Left lung (tissue), 14 donors: ENCODE measurements at places on chromosomes 4 and X.

DNA sequence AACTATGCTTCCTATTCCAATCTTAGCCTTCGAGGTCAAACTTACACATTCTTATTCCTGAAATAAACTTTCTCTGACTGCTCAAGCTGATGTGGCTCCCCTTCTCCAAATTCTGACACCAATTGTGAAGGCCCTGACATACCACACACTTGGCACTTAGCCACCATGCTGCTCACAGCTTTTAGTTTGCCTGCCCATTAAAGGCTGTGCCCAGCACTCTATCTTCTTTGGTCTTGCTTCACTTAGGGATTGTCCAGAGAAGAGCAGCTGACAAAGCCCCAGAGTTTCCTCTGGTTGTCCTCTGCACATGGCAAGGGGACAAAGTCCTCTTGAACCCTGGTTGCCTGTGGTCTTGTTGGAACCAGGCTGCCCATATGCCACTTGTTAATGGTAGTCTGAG, 126.1 kb downstream of the ARHGEF9 start:
- H3K36me3 ChIP-seq = no peaks in the 10 kb centered on the region
- no peak for DNase-seq
- H3K4me1 ChIP-seq = no peaks in the 10 kb centered on the region
- H3K27ac ChIP-seq = no peak overlapping the region
- H3K27me3 ChIP-seq = no peaks in the 10 kb centered on the region
- no peak overlapping the region for H3K4me3 ChIP-seq

GRCh38 chr4:142065086-142065647, 428.8 kb downstream of the IL15 start:
- no peak for DNase-seq
- no peak overlapping the region for H3K4me3 ChIP-seq
- H3K27ac ChIP-seq = no peak overlapping the region
- no peaks in the 10 kb centered on the region for H3K4me1 ChIP-seq

DNA sequence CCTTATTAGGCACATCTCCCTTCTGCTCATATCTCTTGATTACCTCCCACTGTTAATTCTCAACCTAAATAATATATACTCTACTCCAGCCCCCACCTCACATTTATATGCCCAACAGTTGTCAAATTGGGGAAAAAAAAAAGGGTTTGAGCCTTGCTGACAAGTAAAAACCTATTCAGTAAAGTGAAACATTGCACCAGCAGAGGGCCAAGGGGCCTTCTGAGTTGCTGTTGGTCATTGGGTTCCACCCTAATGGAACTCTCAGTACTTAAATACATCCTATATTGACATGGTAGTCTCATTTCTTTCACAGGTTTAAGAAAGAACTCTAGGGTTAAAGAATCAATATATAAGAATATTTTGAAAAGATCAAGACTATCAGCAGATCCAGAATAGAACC, 362.2 kb downstream of the SMARCA1 start:
- H3K4me3 ChIP-seq = no peak overlapping the region
- DNase-seq = no peak
- no peaks in the 10 kb centered on the region for H3K36me3 ChIP-seq
- H3K4me1 ChIP-seq = no peaks in the 10 kb centered on the region

- no peak overlapping the region for H3K27ac ChIP-seq
- no peaks in the 10 kb centered on the region for H3K4me1 ChIP-seq
- no peak for DNase-seq
Observed at GRCh38 chrX:108028854-108029253, 16.0 kb upstream of the VSIG1 start.

DNA sequence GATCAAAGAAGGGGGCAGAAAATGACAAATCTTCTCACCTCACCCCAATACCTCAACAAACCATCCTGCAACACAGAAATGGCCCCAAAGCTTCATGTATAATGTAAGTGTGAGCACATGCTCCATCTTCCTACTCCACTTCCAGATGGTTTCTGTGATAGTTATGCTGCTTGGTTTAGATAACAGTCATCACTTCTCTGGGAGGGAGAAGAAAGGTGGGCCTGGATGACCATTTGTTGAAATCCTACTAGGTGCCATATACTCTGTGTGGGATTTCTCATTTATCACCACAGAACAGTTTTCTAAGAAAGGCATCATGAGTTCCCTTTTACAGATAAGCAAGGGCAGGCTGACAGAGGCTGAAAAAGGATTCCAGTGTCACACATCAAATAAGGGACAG, 31.3 kb upstream of the NXF3 start:
- H3K27me3 ChIP-seq = no peaks in the 10 kb centered on the region
- H3K36me3 ChIP-seq = no peaks in the 10 kb centered on the region
- H3K4me3 ChIP-seq = no peak overlapping the region
- no peak overlapping the region for H3K27ac ChIP-seq

- peaks cover 5% of the 10 kb centered on the region for H3K4me1 ChIP-seq
- peaks cover 11% of the 10 kb centered on the region for H3K27me3 ChIP-seq
- DNase-seq = peak; percentile 70
- H3K4me3 ChIP-seq = no peak overlapping the region
- H3K36me3 ChIP-seq = no peaks in the 10 kb centered on the region
Observed at GRCh38 chr4:7960790-7961655, 21.4 kb upstream of the AFAP1 start.

- no peaks in the 10 kb centered on the region for H3K4me1 ChIP-seq
- DNase-seq = no peak
- H3K4me3 ChIP-seq = no peak overlapping the region
- no peak overlapping the region for H3K27ac ChIP-seq
Observed at GRCh38 chr4:38461342-38461741, 202.7 kb upstream of the KLF3 start.

DNA sequence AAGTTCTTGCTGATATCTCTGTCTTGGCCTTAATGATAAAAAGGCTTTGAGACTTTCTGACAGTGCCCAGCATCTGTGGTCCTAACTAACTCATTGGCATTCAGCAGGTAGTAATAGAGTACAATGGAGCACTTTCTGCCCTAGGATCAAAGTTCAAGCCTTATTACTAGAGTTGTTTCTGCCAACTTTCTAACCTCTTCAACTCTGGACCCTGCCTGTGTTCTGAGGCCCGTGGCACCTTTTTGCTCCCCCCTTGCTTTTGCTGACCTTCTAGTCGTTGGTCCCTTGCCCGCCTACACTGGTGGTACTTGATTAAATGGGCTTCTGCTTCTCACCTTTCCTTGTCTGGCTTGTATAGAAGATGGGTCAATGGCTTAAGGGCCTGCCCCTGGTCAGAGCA, 126.3 kb downstream of the PPARGC1A start:
- DNase-seq = no peak
- no peak overlapping the region for H3K4me3 ChIP-seq
- H3K27me3 ChIP-seq = no peaks in the 10 kb centered on the region
- H3K27ac ChIP-seq = no peak overlapping the region
- H3K4me1 ChIP-seq = no peaks in the 10 kb centered on the region
- H3K36me3 ChIP-seq = no peaks in the 10 kb centered on the region

DNA sequence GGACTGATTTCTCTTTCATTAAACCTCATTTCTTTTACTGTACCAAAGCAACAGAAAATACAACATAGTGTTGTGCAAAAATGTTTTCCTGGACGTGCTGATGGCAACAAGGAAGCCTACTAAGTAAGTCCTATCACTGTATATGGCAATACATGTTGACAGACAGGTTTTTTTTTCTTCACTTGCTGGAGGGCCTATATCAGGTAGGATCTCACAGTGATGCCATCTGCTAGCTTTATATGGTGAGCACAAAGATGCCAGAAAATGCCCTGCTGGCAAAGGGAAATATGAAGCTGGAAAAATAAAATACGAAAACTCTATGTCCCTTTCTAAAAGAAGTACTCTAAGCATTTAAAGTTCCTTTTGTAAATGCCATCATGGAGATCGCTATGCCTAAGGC, 119.0 kb upstream of the PDLIM3 start:
- no peaks in the 10 kb centered on the region for H3K4me1 ChIP-seq
- H3K27ac ChIP-seq = no peak overlapping the region
- H3K4me3 ChIP-seq = no peak overlapping the region

- H3K27me3 ChIP-seq = no peaks in the 10 kb centered on the region
- H3K27ac ChIP-seq = no peak overlapping the region
- no peak for DNase-seq
- peaks cover 33% of the 10 kb centered on the region for H3K4me1 ChIP-seq
- H3K4me3 ChIP-seq = no peak overlapping the region
- no peaks in the 10 kb centered on the region for H3K36me3 ChIP-seq
Observed at GRCh38 chrX:109841869-109842579, 109.0 kb upstream of the ACSL4 start.

DNA sequence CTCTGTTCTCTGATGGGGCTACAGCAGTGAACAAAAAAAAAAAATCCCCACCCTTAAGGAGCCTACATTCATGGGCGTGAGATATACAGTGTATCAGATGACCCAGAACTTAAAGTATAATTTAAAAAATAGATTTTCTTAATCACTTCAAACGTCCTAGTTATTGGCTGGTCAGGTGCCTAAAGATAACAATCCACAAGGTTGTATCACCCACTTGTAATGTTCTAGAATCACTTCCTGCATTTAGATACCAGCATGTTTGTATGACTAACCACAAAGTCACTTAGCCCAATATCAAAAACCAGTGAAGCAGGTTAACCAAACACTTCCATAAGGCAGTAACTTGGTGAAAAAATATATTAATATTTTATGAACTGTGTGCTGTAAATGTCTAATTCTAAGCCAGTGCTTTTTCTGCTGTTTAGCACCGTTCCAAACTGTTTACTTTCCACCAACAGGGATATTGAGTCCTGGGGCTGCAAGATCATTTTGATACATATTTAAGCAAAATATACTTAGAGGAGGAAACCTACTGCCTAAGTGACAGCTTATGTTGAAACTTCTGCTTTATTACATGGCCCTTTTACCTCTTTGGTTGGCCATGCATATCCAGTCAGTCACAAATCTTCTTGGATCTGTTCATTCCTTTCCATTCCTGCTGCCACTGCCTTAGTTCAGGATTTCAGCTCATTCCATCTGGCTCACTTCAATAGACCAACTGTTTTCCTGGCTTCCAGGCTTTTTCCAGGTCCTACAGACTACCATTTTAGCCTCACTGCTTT, 43.3 kb downstream of the CD40LG start:
- no peaks in the 10 kb centered on the region for H3K4me1 ChIP-seq
- no peak overlapping the region for H3K27ac ChIP-seq
- H3K27me3 ChIP-seq = no peaks in the 10 kb centered on the region

DNA sequence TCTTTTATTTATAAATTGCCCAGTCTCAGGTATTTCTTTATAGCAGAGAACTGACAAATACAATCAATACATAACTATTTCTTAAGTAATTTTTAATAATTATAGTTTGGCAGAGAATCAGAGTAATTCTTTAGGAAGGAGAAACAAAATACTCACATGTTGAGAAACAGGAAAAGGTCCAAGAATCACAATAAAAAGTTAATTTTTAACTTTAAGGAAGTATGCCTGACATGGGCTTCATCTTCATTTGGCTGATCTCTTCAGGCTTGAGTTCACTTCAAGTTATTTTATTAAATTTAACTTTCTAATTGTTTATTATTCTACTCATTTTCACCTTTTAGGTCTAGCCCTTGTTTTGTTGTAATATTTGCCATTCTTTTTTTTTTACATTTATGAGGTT, 36.1 kb upstream of the RNF150 start:
- H3K27me3 ChIP-seq = no peaks in the 10 kb centered on the region
- no peaks in the 10 kb centered on the region for H3K4me1 ChIP-seq
- no peaks in the 10 kb centered on the region for H3K36me3 ChIP-seq
- no peak overlapping the region for H3K4me3 ChIP-seq

DNA sequence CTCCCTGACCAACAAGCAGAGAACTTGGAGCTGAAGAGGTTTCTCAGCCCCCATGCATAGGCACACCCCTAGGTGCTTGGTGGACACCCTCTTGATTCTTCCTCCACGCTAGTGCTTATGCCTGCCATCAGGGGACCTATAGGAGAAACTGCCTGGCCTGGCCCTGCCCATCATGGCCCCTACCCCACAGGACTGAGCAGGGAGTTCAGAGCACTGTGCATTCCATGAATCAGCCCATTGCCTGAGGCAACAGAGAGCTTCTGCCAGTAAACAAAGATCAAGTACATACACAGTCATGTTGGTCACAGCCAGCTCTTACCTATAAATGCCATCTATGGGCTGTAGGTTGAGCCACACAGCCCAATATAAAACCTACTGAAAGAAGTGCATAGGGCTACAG, 99.1 kb upstream of the EDNRA start:
- no peaks in the 10 kb centered on the region for H3K36me3 ChIP-seq
- no peak overlapping the region for H3K4me3 ChIP-seq
- no peak overlapping the region for H3K27ac ChIP-seq
- DNase-seq = no peak
- no peaks in the 10 kb centered on the region for H3K4me1 ChIP-seq

DNA sequence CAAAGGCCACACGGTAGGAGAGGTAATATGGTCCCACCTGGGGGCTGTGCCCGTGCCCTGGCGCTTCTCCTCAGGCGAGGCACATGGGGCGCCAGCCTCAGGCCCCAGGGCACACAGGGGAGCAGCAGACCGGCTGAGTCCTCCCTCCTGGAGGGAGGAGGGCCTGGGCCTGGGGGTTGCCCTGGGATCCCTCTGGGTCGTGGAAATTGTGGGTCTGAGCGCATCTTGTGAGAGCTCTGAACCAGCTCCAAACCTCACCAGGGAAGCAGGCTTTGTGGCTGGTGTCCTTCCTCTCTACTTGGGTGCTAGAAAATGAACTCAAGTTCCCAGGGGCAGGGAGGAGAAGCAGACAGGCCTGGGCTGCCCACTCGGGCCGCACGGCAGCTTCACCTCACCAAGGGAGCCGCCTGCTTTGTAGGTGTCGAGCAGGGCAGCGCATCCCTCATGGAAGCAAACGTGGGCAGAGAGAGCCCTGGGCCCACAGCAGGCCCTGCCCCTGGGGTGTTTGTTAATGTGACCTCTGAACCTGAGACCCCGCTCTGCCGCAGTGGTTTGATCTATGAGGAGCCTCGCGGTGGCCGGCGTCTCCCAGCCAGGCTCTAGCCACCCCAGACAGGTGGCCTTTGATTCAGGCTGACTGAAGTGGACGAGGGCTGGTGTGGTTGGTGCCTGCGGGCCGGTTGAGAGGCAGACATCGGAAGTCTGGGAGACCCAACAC, 10.8 kb downstream of the HTRA3 start:
- no peaks in the 10 kb centered on the region for H3K27me3 ChIP-seq
- H3K27ac ChIP-seq = no peak overlapping the region
- H3K36me3 ChIP-seq = no peaks in the 10 kb centered on the region
- no peak overlapping the region for H3K4me3 ChIP-seq
- H3K4me1 ChIP-seq = peaks cover 3% of the 10 kb centered on the region
